HuH-7.5 (cell line): ENCODE measurements at places on chromosomes 1 and 21.

GRCh38 chr21:33587792-33588484 lies 546 bp downstream of the DONSON start:
- peak; percentile 20 for DNase-seq

DNA sequence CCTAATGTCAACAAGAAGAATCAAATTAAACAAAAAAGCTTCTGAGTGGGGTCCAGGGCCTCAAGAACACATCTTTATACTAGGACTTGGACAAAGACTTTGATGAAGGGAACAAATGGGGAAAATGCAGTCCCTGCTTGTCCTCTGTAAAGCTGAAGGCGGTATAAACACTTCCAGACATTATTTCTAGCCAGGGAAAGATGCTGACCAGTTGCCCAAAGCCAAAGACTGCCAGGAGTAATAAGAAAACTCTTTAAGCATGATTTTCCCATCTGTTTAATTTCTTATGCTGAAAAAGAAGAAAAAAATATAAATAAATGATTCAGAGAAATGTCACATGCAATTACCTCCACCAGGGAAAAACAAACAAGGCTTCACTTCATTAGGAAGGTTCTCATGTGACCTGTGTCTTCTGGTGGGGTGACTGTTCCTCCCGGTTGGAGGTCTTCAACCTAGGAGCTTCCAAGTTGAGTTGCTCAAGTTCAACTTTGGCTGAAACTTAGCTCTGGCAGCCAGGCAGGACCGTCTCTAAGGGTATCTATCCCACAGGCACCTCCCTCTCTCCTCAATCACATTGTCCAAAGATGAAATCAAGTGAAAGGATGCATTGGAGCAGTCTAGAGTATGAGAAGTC lies 65.2 kb upstream of the KCNE2 start:
- DNase-seq, result no peak

DNA sequence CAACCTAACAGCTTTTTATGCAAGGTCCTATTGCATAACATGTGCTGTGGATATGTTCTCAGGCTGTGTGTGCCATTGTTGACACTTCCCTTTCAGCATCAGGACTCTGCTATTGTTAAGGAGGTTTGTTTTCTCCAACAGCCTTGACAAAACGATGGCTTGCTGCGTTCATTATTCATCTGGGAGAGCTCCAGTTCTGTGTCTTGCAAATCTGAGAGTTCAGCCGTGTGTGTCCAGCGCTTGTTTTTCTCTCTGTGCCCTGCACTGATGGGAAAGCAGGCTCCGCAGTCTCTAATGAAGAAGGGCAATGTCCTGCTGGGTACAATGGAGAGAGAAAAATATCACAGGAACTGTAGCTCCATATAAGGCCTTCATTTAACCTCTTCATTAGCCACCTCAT lies 63.7 kb downstream of the CLDN17 start:
- DNase-seq, result no peak

GRCh38 chr21:39014747-39015146 lies 168.5 kb downstream of the PSMG1 start:
- no peak for DNase-seq

DNA sequence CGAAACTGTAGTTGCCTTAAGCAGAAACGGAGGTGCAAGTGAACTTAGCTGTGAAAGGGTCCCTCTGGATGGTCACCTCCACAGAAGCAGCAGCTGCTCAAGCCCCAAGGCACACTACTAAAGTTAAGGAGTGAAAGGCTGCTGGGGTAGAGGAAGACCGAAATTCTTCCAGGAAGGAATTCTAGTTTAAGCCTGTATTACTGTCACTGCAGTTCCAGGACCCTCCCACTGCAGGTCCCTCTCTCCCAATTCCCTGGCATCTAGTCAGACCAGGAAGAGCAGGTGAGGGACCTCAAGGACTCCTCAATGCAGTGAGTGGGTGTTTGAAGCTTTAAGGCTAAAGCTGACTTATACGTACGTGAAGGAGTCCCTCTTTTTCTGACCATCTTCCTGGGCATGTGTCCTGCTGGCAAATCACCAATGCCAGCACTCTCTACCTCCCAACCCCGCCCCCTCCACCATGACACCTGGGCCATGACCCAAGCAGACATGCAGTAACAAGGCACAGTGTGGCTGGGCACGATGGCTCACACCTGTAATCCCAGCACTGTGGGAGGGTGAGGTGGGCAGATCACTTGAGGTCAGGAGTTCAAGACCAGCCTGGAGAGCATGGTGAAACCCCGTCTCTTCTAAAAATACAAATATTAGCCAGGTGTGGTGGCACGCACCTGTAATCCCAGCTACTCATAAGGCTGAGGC lies 57.2 kb downstream of the TGFBR3 start:
- no peak for DNase-seq

- no peak for DNase-seq
Observed at GRCh38 chr1:229629261-229629660, 3.2 kb downstream of the URB2 start.

DNA sequence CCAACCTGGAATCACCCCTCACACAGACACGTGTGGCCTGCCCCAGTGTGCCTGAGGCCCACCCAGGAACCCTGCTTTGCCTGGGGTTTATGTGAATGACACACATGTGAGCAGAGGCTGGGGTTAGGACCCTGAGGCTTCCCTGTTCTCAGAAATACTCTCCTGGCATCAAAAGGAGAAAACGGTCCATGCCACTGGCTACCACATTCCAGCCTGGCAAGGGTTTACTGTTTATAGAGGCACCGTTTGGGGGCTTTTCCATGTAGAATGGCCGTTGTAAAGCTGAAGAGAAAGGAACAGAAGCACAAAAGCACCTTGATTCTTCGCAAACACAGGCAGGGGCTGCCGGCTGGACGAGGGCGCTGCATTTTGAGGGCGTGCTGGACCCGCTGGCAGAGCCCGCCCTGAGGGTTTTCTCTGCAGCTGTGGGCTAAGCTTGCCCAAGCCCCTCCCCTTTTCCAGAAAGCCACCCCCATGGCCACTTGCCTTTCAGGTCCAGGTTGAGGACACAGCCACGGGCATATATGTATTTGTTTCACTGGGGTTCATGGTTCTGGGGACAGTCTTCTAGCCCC lies 13.0 kb downstream of the TFF3 start:
- no peak for DNase-seq

GRCh38 chr1:168136709-168137514 lies at the start of gene GPR161:
Gene GPR161, minus strand, starts transcription at chr1:168136930. Its CDS starts 32,080 bp downstream, at chr1:168104850.
- DNase-seq, result peak; percentile 43

- no peak for DNase-seq
Observed at GRCh38 chr1:98331718-98332311, 329.7 kb upstream of the SNX7 start.

DNA sequence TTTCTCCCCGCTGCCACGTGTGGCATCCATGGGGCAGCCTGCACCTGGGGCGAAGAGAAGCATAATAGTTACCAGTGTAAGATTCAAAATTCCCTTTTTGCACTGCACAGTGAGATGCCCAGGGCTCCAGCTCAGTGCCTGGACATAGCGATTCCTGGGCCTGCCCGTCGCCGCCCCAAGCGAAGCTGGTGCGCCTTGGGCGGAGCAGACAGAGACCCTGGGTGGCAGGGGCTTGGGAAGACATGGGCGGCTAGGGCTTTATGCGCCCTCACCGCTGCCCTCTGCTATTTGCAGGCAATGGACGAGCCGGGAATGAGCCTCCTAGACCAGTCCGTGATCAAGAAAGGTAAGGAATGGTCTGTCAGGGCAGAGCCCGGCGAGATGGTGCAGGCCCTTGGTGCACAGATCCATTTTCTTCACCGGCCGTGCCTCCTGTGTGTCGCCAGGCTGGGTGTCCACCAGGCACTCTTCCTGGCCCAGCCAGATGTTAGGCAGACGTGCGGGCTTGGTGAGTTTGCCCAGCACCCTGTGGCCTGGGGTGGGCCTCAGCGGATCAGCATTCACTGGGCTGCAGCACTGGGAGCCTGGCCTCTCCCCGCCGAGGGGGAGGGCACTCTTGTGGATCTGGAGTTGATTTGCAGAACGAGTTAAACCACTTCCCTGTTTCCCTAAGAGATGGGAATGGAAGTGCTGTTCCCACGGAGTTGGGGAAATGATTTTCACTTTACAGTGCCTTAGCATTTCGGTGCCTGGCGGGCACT lies 1.7 kb downstream of the TFAP2E start:
- no peak for DNase-seq

GRCh38 chr1:9128520-9129265 lies at the start of gene GPR157:
Gene GPR157, minus strand, starts transcription at chr1:9129102. Its CDS starts 75 bp downstream, at chr1:9129027.
- DNase-seq, result no peak

GRCh38 chr1:214458541-214458940 lies 92.9 kb downstream of the PTPN14 start:
- DNase-seq, result no peak

DNA sequence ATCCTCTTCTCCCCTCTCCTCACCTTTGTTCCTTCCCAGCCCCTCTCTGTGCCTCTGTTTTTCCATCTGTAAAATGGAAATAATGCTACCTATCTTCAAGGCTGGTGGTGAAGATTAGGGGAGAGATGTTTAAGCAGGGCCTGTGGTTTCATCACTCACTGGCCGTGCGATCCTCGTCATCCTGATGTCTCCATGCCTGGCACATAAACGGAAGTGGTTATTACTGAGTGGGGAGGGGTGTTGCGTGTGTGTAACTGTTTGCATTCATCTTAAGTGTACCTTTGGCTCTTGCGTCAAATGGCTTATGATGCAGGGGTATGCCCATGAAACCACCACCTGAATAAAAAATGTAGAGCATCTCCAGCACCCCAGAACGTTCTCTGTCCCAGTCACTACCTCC lies 17.2 kb upstream of the C1QA start:
- no peak for DNase-seq

GRCh38 chr1:156140879-156141707 lies 12.3 kb upstream of the SEMA4A start:
- DNase-seq, result peak; percentile 70

GRCh38 chr1:101200513-101200912 lies 36.3 kb upstream of the S1PR1 start:
- DNase-seq, result no peak

DNA sequence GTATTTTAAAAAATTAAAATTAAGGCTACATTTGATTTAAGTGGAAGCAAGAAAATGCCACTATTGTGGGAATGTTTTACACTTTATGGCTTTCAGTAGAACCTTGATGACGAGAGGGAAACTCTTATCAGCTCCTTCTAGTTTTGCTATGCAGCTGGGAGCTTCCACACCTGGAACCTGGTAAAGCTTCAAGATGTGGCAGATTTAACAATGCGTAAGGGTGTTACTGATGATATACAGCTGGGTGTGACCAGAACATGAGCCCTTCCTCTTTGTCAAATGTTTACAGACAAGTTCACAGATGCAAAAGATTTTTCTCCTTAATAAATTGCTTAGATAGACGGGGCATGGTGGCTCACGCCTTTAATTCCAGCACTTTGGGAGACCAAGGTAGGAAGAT lies 20.3 kb downstream of the TTC13 start:
- DNase-seq, result no peak

GRCh38 chr1:156797212-156797871 lies 19.3 kb downstream of the SH2D2A start:
- DNase-seq, result peak; percentile 51

DNA sequence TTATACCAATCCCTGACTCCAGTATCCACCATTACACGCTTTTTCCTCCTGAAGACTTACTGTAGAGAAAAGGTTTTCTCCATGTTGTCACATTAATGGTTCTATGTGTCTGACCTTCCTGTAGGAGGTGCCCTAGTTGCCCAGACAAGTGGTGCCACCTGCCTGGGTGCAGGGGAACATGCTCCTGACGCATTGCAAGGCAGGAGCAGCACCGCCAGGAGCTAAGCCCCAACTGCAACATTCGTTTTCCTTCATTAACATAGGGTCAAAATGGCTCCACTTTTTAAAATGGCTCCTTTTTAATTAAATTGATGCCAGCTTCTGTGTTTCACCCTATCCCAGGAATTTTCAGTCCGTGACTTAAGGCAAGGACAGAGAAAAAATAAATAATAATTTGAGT lies 220.1 kb upstream of the SAMSN1 start:
- DNase-seq, result no peak

- no peak for DNase-seq
Observed at GRCh38 chr1:70208292-70208691, 2.9 kb upstream of the LRRC40 start.

- DNase-seq, result no peak
Observed at GRCh38 chr1:9451081-9451480, 88.2 kb upstream of the SLC25A33 start.

- no peak for DNase-seq
Observed at GRCh38 chr1:51247499-51247898, 11.4 kb downstream of the RNF11 start.

GRCh38 chr1:211722277-211723175 lies 47.1 kb upstream of the NEK2 start:
- DNase-seq, result no peak

DNA sequence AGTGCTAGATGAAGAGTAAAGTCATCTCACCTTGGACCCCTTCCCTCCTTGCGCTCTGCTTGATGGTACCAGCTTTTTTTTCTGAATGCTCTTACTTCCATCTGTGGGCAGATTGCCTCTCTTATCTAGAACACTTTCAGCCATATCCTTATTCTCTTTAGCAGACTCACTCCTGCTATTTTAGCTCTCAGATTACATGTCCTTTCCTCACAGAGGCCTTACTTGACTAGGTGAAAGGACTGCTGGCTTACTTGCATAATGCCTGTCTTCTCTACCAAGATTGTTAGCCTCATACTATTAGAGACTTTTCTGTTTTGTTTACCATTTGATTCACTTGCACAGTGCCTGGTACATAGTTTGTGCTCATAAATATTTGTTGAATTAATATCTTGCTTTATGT lies 9.3 kb downstream of the IFI44 start:
- no peak for DNase-seq

DNA sequence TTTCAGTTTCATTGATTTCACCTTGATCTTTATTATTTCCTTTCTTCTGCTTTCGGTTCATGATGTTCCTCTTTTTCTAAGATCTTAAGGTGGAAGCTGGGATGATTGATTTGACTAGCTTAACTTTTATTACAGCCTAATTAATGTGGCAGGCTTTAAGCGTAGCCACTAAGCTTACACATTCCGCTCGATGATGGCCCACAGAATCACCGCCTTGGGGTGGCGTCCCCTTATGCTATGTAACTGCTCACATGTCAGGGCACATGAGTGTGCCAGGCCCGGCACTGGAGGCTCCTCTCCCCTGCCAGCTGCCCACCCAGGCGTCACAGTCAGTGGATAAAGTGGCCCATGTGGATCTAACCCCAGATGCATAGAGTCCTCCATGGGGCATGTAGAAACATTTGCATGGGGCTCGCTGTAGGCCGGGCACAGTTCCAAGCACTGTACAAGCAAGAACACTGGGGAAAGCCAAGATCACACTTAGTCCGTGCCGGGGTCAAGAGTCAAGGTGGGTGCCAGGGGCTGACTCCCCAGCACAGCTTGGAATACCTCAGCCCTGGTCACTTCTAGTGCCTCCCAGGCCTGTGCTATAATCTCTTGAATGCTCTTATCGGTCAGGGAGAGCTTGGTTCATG lies 41.7 kb downstream of the PKNOX1 start:
- DNase-seq, result no peak

GRCh38 chr1:114033216-114033706 lies 54.0 kb downstream of the OLFML3 start:
- DNase-seq, result peak; percentile 64

DNA sequence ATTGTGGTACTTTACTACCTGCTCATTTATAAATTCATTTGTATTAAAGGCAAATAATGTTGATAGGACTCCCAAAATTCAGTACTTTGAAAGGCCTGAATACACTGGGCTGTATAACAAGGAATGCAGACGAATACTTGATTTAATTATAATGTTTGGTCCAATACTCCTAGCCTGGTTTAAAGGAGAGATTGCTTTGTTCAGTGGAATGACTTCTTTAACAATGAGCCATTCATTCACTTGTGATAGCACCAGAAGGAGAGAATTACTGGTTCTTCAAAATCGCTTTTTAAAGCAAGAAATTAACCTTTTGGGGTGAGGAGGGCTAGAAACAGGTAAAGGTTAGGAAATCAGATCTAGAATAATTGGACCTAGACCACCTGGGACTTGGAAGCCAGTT lies 28.3 kb upstream of the ENAH start:
- no peak for DNase-seq

- no peak for DNase-seq
Observed at GRCh38 chr1:22754824-22755223, 44.2 kb downstream of the EPHB2 start.
